ENCODE measurements at places on chromosomes 16 and 17.

- DNase-seq = no peak
Measured at GRCh38 chr16:769184-769784, 8.8 kb downstream of the MSLN start.

DNA sequence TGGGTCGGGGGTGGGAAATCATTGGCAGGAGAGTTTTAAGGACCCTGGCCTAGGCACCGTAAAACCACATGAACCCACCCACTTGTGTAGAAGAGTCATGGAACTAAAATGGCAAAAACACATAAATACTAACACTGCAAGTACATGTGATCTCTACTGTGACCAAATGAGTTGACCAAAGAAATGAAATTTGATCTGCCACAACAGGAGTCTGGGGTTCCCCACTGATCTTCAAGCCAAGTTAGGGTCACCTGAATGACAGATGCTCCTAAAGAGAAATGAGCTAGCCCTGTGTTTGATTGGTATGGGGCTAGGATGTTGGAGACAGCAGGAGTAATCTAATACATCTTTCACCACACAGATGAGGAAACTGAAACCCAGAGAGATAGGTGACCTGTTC, 21.5 kb upstream of the SKAP1 start:
- no peak for DNase-seq

GRCh38 chr17:57914273-57915142, 40.7 kb downstream of the CUEDC1 start:
- DNase-seq = no peak

- DNase-seq = no peak
Measured at GRCh38 chr16:84999200-84999599, 12.1 kb downstream of the ZDHHC7 start.

DNA sequence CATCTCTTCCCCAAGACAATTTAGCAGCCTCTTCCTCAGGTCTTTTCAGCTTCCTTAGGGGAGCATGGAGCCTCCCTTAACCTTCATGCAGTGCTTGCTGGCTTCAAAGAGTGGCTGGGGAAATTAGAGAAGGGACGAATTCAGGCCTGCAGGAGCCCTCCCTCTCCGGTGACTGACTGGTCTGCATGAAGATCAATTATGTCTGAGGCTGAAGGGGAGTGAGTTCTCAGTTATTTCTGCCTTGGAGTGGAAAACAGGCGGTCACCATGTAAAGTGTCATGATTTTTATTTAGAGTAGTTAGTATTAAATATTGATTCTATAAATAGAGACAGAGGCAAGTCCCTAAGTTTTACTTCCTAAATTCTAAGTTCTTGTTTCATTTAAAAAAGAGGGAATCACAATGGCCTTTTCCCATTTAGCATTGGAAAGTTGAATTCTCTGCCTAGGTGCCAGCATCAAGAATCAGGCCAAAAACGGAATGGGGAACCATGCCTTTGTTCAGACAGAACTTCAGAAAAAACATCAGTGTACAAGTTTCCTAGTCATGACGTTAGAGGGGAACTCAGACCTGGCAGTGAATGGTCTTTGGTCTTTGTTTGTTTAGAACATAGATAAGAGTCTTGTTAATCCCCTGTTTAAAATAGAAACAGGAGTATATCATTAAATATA, 4.4 kb downstream of the GABARAPL2 start:
- no peak for DNase-seq

DNA sequence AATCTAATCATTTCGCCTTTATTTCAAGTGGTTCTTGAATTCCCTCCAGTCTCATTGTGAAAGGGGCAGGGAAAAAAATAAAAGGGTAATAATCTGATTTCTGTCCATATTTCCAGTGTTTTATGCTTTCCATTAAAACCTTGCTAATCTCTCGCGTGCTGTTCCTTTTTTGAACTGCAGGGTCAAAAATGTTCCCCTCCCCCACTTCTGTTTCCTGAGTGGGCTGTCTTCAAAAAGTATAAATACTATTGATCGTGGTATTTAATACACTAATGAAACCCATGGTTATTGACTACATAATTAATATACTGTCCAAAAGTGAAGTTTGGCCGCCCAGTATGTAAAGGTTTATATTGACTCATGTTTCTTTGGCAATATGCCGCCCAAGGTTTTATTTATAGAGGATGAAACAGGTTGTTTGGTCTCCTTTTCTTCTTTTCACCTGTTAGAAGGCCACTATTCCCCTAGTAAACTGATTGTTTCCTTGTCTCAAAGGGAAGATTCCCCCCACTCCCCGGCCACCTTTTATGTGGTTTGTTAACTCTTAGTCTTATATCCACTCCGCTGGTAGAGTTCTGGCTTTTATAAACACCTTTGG, 69.7 kb downstream of the RPA1 start:
- DNase-seq = no peak

GRCh38 chr16:50309527-50310307, 43.4 kb downstream of the ADCY7 start:
- no peak for DNase-seq

- DNase-seq = no peak
Measured at GRCh38 chr16:27529962-27530361, 19.8 kb downstream of the GTF3C1 start.

GRCh38 chr16:19169082-19169639, 1.1 kb downstream of the SYT17 start:
- DNase-seq = no peak

GRCh38 chr16:89049484-89050118, 44.1 kb upstream of the ACSF3 start:
- DNase-seq = no peak

- no peak for DNase-seq
Measured at GRCh38 chr16:53207810-53208752, 153.3 kb downstream of the CHD9 start.

- no peak for DNase-seq
Measured at GRCh38 chr16:81513204-81514040, 68.8 kb downstream of the CMIP start.

DNA sequence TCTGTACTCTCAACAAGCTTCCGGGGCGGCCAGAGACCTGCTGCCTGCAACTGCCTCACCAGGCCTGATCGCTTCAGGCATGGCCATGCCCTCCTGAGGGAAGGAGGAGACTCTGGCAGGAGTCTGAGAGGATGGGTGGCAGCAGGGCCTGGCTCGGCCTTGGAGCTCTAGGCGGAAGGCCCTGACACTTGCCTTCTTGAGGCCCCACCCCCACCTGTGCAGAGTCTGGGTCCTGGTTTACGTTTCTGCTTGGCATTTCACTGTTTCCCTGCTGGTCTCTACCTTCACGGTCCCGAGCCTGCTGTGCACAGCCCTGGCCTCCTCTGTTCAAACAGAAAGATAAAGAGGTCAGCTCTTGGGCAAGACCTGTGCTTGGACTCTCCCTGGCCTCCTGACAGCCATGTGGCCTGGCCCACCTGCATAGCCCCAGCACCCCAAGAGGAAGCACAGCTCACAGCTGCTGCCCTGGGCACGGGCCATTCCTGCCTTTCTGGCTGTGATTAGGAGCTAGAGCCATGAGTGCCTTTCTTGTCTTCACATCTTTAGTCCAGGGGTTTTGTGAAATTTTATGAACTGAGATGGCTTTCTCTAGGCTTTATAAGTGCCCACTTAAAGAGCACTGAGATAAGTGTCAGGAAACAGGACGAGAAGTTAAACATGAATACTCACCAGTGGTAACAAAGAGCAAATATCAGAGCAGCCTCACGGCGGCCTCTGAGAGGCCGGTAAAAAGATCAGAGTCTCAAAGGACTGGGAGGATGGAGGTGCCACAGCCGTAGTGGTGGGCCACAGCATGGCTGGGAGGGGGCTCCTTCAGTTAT, 25.6 kb upstream of the MTSS2 start:
- DNase-seq = no peak

- no peak for DNase-seq
Measured at GRCh38 chr17:5115673-5116651, at the start of gene USP6. TSS of gene USP6 (plus strand) at chr17:5116032. CDS start at chr17:5130368, 14,336 bp downstream.

DNA sequence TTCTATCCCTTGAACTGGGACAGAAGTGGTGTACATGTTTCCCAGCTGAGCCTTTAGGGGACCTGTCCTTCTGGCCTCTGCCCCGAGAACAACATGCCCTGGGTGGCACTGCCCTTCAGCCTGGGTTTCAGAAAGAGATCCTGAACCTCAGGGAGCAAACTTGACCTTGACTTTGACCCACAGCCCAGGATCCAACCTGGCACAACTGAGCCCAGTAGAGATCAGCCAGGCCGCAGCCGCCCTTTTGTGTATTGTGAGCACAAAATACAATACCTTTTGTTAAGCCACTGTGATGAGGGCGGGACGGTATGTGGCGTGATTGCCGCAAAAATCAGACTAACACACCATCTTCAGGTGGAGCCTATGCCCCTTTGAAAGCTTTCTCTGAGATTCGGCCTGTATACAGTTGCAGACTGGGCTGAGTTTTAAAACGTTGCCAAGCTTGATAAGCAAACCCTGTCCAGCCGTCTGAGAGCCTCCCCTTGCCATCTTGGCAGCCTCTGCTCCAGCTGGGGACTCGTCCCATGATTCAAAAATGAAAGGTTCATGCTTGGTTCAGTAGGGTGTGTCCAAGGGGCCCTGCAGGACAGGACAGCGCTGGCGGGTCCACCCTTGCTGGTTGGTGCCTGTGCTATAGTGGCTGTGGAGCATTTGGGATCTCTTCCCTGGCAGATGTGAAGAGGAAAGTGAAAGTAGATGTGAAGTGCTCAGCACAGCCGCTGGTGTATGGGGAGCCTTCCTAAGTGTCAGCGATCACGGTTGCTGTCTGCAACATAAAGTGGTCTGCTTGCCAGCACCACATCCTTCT, 40.3 kb downstream of the FOXL1 start:
- DNase-seq = no peak

DNA sequence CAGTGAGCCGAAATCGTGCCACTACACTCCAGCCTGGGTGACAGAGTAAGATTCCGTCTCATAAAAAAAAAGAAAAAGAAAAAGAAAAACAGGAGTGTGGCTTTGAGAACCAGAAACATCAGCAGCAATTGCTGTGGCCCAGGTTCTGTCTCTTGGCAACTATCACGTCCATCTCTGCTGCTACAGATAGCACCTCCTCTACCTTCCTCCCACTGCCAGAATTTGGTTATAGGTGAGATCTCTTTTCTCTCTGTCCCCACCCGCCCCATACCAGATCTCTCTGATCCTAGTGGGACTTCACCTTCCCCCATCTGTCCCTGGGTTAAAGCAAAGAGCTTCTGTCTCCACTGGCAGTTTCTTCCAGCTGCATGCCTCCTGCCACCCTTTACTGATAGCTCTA, 3.1 kb downstream of the TLCD2 start:
- no peak for DNase-seq

GRCh38 chr16:54407596-54407995, 121.0 kb upstream of the IRX3 start:
- DNase-seq = no peak

DNA sequence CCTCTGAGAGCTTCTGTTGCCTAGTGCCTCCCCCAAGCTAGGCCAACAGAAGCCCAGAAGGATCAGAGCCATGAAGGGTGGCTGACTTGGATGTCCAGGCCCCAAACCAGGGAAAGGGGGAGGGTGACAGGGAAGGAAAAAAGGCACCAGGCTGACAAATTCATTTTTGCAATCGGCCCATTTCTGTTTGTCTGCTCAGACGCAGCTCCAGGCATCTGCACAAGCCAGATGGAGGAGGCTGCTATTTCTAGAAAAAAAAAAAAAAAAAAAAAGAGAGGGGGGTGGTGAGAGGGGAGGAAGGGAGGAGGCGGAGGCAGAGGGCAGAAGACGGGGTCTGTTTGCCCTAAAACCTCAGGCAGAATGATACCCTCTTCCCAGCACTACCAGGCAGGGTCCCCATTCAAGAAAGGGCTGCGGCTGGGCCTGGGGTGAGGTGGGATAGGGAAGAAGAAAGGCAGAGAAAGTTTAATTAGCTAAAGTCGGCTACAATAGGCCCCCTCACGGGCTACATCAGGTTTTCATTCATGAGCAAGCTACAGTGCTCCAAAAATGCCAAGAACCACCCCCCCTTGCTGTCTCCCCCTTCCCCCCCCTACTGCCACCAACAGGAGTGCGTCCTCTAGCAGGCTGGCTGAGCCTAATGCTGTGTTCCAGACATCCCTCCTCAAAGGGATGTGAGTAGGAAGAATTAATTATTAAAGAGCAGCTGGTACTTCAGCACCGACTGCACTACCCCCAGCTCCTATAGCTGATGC, 2.4 kb downstream of the HDAC5 start:
- DNase-seq = no peak

DNA sequence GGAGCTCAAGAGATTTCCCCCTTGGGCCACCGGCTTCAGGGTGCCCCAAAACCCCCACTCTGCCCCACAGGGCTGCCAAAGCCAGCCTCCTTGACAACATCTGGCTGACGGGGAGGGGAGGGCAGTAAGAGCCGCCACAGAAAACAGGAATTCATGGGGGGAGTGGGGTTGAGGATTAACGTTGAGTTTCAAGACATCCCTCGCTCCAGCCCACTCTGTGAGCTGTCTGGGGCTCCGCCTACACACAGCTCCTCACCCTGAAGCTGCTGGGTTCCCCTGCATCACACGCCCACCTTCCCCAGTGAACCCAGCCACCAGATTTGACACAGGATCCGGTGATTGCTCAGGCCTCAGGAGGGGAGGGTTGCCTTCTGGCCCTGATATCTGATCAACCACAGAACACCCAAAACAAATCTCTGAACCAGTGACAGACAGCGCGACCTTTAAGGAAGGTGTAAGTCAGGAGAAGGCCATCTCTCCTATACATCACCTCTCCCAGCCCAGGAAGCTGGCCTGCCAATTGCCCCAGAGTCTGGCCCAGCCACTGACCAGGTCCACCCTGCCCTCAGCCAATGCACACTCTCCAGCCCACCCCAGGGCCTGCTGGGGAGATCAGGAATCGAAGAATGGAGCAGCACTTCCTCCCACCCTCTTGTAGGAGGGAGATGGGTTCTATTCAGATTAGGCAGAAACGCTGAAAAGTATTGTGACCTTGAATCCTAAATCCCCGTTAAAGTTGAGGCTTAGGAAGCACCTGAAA, 132.1 kb downstream of the CLEC16A start:
- DNase-seq = no peak

DNA sequence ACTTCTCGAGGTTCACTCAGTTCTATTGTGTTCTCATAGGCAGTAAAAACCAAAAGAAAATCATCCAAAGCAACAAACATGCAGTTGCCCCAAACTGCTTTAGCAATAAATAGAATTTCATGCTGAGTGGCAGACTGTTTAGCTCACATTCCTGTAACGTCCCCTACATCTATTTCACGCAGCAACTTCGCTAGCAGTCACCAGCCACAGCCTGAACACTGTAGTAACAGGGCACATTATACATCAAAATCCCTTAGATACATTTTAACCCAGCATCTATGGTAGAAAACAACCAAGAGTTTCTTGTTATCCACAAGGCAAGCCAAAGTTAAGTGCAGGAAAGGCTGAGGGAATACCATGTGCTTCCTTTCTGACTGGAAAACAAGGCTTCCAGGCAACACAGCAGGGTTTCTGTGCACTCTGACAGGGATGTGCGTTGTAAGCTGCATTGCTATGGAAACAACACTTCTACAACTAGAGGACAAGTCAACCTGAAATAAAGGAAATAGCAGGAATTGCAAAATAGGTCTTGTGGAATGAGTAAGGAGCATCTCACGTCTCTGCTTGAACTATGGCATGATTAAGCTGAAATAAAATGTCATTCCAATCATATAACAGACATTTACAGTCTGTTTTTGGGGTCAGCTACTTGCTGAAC, 55.4 kb downstream of the CFDP1 start:
- DNase-seq = peak; percentile 70
